ENCODE measurements at places on chromosomes 6 and 20.

- no peak for DNase-seq
Measured at GRCh38 chr6:169635345-169635744, 66.5 kb downstream of the WDR27 start.

DNA sequence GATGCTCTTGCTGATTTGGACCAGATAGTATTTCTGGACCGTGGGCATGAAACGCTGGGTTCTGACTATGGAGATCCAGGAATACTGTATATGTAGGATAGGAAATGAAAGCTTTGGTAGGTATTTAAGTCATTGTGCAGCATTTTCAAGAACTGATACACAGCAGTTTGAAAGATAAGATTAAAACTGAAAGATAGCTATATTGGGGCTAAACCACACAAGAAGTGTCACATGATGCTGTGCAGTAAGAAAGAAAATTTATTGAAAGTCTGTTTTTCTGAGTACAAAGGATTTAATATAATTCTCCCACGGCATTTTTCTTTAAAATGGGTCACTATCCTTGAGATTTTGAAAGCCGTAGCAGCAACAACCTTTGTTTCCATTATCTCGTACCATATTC is 305 bp downstream of the IL17A start:
- no peak for DNase-seq

DNA sequence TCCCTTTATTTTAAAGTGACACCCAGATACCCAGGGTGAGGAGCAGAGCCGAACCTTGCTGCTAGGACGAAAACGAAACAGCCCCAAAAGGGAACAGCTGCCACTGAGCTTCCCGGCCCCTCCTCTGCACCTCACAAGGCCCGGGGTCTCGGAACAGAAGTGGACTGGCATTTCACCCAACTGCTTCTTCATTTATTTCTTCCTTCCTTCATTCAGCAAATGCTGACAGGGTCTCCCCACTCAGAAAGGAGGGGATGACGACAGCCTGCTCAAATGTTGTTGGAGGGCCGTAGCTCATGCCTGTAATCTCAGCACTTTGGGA is 220.3 kb downstream of the PREX1 start:
- DNase-seq: no peak

- DNase-seq: no peak
Measured at GRCh38 chr6:100453701-100454521, 10.8 kb downstream of the SIM1 start.

GRCh38 chr6:88165844-88166492 is at the start of gene CNR1:
CNR1 (minus strand) TSS chr6:88166347; CDS start chr6:88145274, 21,073 bp downstream.
- DNase-seq: peak; percentile 44

- no peak for DNase-seq
Measured at GRCh38 chr20:33551778-33552177, 61.9 kb downstream of the CBFA2T2 start.

GRCh38 chr6:130749402-130749801 is 77.8 kb upstream of the SMLR1 start:
- peak; percentile 45 for DNase-seq

GRCh38 chr6:137155830-137156229 is 17.6 kb downstream of the IL22RA2 start:
- DNase-seq: no peak

GRCh38 chr6:55776113-55776512 is 99.3 kb downstream of the BMP5 start:
- no peak for DNase-seq

- no peak for DNase-seq
Measured at GRCh38 chr6:169189686-169190085, 64.0 kb downstream of the THBS2 start.

DNA sequence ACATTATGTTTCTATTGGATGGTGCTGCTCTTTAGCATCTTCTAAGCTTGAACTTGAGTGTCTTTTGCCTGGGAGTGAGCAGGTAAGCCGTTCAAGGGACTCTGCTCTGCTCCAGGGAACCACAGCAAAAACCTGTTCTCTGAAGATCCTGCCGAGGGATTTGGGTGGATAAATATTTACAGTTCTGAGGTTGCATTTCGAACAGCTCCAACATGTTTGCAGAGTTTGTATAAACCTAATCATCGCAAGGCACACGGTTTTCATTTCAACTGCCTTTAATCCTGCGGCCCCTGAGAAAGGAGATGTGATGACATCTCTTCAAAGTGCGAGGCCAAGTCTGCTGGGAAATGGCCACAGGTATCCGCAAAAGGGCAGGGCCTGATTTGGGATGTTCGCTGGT is 293.4 kb downstream of the TFAP2C start:
- DNase-seq: no peak

DNA sequence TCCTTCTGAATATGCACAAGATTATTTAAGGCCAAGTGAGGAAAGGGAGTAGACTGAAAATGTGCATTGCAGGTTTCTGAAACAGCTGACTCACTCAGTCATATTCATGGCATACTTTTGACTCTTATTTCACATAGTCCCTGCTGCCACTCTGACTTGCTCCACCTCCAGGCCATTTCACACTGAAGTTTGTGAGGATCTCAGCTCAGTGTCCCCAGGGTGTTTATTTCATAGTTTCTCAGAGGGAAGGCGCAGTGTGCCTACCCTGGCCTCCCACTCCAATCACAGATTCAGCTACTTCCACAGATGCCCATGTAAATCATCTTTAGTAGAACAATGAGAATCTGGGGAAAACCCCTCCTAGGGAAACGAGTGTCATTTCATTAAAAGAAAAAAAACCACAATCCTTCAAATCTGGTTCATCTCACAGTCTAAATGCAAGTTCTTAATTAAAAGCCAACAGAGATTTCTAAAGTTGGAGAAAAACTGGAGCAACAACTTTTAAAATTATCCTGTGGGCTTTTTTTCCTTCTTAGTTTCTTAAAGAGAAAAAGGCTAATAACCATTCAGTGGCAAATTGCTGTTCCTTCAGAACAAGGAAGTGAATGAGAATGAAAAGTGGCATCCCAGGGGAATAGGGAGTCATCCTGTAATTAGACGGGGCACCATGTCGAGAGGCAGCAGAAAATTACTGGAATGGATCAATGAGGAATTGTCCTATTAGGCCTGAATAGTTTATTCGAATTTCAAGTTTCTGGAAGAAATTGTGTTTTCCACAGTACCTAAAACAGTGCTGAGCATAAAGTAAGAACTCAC is 133.6 kb downstream of the TFAP2B start:
- no peak for DNase-seq

GRCh38 chr6:2028457-2029038 is 216.9 kb downstream of the GMDS start:
- peak; percentile 71 for DNase-seq

- no peak for DNase-seq
Measured at GRCh38 chr6:45118754-45119153, 209.4 kb upstream of the RUNX2 start.

DNA sequence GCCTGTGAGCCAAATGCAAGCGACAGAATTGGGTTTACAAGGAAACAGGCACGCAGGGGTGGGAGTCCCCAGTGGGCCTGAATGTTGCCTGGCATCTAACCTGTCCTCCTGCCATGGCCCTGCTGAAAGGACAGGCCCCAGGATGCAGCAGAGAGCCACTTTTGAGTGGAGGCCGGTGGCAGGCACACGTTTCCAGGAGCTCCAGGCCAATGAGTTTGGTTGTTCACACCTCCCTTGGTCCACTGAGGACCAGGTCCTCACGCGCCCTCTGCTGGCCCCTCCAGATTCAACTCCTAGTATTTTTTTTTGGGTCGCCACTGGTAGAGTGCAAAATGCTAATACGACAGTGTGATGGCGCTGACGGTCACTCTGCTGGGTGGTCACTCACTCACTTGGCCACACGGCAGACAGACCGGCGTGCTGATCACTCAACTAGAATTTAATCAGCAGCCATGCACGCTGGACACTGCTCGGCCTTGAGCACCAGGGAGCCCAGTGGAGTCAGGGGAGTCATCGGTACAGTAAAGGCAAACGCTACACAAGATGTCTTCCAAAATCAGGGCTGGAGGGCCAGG is 81.7 kb upstream of the NFATC2 start:
- DNase-seq: peak; percentile 91

DNA sequence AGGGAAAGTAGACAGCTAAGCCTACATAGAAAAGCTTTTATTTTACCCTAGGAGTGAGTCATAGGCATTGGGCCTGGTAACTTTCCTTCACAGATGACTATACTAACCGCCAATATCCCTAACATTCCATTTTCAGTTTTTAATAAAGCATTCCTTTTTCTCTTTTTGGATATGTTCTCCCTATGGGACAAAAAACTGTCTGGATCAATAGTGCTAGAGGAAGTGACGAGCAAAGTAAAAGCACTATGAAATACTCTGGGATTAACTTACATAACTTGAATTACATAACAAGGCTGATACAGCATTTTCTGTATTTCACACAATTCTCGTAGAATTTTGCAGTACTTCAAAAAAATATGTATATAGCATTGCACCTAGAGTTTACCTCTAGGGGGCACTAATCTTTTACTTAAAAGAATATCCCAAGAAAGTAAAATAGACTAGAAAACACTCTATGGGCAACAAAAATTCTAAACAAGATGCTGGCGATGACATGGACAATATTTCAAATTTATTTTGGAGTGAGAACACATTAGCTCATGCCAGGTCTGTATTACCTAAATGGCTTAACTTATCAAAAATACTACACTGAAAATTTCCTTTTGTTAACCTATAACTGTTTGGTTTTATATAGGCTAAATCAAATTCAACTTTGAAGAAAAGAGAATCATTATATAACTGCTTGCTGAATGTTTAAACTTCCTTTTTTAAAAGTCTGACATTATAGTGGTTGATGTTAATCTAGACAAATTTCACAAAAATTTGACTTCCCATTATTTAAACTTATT is 66.3 kb upstream of the DST start:
- DNase-seq: peak; percentile 84

- DNase-seq: no peak
Measured at GRCh38 chr6:12718015-12718414, 1.4 kb downstream of the PHACTR1 start.

GRCh38 chr6:118618676-118619377 is 32.6 kb downstream of the CEP85L start:
- DNase-seq: peak; percentile 80

- DNase-seq: no peak
Measured at GRCh38 chr6:129647044-129647443, 62.9 kb downstream of the ARHGAP18 start.

DNA sequence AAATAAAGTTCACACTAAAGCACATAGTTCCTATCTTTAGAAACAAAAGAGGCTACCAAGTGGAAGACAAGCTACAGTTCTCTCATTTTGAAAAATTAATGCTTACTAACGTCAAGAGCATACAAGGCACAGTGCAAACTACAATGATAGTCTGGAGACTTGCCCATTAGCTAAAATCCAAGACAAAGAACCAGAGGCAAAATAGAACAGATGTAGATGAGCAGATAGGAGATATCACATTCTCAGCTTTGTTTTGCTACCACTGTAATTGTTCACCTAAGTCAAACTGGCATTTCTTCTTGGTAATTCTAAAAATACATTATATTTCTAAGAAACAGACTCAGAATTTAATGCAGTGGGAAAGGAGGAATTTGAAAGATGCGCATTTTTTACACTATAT is 5.2 kb downstream of the TMEM30A start:
- DNase-seq: no peak

DNA sequence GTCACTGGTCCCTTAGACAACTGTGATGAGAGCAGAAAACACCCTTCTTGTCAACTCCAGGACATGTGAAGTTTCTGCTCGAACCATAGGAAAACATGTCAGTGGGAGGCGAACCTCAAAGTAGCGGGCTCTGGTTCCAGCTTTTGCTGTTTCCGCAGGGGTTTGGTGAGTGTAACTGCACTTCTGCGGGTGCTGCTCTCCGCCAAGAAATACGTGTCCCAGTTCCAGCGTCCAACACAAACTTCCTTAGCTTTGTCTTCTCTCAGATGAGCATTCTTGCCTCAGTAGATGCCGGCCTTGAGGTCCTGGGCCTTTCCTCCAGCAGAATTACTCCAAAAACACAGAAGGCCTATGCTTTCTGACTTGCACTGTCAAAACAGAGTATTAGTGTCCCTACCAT is 156.3 kb downstream of the FNDC1 start:
- no peak for DNase-seq

GRCh38 chr6:44854712-44855443 is 467.4 kb downstream of the CDC5L start:
- no peak for DNase-seq

GRCh38 chr6:121765060-121765459 is 329.6 kb downstream of the GJA1 start:
- DNase-seq: no peak

DNA sequence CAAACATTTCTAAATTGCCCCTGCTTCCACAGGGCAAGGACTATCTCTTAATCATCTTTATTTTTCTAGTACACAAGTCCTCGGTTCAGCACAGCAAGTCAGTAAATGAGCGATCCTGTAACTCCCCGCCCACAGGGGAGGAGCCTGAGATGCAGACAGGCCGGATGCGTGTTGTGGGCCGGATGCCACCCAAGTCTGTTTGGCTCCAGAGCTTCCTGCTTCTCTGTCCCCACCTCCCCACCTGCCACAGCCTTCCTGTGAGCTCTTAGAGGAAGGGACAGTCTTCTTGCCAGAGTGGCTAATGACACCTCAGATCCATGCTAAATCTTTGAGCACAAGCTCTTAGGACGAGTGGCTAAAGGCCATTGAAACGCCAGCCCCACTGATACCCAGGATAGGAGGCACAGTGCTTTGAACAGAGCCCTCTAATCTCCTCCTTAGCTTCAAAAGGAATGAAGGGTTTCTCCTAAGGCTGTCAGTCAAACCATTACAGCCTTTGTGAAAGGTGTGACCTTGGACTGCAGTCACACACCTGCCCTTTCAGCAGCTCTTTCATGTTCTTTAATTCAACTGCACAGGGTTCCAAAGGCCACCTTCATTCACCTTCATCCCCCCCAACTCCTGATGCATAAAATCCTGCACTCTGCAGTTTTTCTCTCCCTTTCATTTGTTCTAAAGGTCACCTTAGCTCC is 264.3 kb downstream of the TFAP2C start:
- no peak for DNase-seq

DNA sequence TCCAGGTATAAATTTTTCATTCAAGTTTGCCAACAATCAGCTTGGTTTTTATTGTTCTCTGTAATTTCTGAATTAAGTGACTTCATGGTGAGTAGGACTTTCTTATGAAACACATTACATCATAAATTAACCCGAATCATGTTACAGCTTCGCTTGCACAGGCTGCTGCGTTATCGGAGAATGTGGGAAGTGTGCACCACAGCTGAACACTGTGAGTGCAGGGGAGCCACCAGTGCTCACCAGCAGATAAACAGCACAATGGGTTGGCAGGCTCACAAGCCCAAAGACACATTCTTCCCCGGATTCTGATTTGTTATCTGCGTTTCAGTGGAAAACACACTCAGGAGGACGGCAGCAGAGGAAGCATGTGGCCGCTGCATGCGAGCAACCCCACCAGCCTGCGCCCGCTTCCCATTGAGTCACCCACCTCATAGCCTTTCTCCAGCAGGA is 121.1 kb downstream of the GMDS start:
- no peak for DNase-seq

GRCh38 chr6:94501516-94501915 is 1075.8 kb upstream of the MANEA start:
- no peak for DNase-seq

All from Karpas-422 (cell line).